ENCODE measurements at places on chromosomes 1 and 21.
A peak's percentile ranks its signal among the peaks of the same experiment; 100 is the strongest.

- DNase-seq, result no peak
Observed at GRCh38 chr1:51328926-51329325, 1.4 kb downstream of the TTC39A start.

- DNase-seq, result no peak
Observed at GRCh38 chr1:104163912-104164476, 414.3 kb downstream of the AMY1C start.

DNA sequence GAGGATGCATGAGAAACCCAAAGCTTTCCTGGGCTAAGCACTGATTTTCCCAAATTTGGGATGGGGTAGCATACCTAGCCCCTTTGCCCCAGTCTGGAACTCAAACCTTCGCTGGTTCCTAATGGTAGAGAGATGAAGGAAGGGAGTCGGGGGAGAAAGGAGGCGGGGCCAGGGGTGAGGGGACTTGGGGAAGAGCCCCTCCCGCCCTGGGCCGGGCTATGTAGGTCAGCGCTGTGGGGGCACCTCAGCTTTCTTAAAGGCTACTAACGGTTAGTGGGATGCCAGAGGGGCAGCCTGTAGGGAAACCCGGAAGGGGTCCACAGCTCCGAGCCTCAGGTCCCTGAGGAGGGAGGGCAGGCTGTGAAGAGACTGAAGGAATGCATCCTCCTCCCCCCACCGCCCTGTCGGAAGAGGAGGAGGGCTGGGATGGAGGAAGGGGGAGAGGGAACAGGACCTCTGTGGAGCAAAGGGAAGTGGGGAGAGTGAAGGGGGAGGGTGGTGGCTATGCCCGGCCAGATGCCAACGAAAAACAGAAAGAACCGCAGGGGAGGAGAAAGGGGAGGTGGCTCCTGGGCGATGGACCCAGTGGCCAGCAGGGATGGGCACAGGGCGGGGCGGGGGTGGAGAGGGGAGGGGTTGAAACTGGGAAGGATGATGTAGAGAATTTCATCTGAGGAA, 1.3 kb downstream of the CADM3 start:
- no peak for DNase-seq

DNA sequence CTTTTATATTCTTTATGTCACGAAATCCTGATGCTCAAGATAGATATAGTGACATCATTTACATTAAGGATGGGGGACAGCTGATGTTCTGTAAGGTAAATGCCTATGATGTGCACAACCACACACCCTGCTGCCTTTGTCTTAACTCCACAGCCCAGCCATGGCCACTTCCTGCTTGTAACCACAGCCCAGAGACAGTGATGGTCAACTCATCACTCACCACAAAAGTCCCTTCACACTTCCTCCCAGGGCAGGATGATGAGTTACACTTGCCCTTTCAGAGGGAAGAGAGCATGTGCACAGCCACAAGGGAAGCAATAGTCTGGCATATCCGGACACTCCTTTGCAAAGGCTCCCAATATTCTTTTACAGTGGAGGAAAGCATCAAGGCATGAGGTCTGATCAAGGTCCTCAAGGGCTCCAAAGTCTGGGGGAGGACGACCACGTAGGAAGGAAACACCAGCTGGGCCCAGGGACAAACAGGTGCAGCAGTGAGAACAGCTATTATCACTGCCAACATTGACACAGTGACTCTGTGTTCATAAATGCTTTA, 53.8 kb downstream of the PLPP3 start:
- peak; percentile 91 for DNase-seq

- peak; percentile 64 for DNase-seq
Observed at GRCh38 chr21:32411350-32412161, 950 bp upstream of the EVA1C start.

- peak; percentile 93 for DNase-seq
Observed at GRCh38 chr1:14742181-14742980, 143.9 kb downstream of the KAZN start.

GRCh38 chr1:15088281-15088971, 65.1 kb upstream of the TMEM51 start:
- no peak for DNase-seq

- peak; percentile 85 for DNase-seq
Observed at GRCh38 chr21:39348355-39349210, at the start of gene HMGN1. TSS of gene HMGN1 (minus strand) at chr21:39349088. CDS start at chr21:39348917, 171 bp downstream.

DNA sequence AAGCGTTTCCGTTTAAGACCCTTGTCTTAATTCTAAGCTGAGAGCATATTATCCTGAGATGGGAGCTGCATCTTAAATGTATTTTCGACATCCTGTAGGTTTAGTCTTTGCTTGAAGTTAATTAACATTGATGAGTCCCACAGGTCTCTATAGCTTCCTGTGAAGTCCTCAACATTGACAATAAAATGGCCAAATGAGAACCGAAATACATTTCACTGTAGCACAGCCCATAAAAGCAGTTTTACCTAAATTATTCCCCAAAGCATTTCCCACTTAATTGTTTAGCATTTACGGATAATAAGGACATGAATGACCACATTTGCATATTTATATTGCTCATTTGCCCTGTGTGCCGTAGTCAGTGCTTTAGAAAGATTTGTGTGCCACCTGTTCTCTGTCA, 116.4 kb downstream of the CRB1 start:
- DNase-seq, result no peak

- peak; percentile 72 for DNase-seq
Observed at GRCh38 chr21:43865540-43866259, 677 bp downstream of the AGPAT3 start.

DNA sequence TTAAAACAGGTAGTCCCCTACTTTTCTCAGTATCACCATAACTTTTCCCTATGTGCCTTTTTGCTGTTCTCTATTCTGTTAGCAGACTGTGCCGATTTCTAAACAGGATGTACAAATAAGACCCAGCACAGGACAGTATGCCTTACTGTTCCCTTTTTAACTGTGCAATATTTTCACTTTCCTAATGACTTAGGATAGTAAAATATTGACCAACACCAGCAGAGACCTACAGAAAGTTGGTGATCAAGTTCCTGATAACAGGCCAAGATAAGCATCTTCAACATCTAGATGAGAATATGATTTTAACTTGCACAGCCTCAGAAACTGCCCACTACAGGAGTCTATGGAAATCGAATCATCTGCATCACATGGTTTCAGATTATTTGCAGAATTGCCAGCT, 42.0 kb downstream of the ADSS2 start:
- DNase-seq, result peak; percentile 79

- DNase-seq, result no peak
Observed at GRCh38 chr1:62185677-62186076, 9.0 kb upstream of the L1TD1 start.

DNA sequence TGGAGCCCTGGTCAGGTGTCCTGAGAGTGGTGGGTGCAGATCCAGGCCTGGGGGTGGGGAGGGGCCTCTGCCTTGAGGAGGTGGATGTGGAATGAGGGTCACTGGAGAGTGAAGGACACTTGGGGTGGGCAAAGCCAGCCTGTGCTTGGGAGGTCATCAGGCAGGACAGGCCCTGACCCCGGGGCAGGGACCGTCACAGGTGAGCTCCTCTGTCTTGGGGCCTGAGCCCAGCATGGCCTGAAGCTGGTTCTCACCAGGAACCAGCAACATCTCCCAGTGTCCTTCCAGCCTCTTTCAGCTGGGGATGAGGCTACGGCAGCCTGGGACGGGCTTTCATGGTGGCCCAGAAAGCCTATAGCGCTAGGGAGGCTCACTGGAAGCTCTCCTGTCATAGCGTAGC, 831 bp upstream of the KRTAP10-2 start:
- DNase-seq, result no peak

DNA sequence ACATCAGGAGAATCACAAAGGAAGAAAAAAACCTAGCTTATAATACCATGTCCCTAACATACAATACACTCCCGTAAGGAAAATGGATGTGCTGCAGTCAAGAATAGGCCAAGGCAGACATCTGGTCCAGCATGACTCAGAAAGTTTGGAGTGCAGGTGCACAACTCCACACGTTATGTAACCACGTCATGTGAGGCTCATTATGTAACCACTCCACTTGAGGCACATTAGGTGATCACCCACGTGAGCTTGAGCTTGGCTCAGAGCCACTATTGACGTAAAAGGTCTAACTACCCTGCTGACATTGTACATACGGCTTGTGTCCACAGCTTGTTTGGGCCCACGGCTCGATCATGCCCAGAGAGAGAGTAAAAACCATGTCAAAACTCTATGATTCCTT, 99.8 kb upstream of the C1orf21 start:
- DNase-seq, result no peak

- no peak for DNase-seq
Observed at GRCh38 chr1:204188959-204189639, 7.2 kb downstream of the KISS1 start.

DNA sequence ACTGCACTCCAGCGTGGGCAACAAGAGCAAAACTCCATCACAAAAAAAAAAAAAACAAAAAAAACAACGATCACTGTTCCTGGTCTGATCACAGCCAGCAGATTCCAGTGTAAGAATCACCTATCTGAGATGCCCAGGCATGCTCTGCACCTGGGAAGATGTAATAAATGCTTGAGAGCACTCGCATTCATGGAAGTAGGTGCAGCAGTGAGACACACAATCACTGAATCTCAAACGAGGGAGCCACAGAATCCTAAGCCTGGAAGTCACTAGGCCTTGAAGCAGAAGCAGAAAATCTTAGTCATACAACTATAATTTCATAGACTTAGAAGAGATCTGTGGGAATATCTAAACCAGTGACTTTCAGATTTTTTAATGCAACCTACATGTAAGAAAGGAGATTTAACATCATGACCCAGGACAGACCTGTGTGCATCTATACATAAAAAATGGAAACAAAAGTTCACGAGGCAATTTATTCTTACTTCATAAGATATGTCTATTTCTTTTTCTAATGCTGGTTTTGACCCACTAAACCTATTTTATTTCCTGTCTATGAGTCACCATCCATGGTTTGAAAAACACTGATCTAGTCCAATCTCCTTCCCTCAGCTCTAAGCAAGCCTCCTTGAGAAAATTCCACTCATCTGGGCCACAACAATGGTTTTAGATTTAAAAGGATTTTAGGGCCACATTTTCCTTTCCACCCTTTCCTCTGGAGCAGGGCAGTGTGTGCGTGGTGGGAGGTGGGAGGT, 30.4 kb downstream of the RIMS3 start:
- DNase-seq, result no peak

DNA sequence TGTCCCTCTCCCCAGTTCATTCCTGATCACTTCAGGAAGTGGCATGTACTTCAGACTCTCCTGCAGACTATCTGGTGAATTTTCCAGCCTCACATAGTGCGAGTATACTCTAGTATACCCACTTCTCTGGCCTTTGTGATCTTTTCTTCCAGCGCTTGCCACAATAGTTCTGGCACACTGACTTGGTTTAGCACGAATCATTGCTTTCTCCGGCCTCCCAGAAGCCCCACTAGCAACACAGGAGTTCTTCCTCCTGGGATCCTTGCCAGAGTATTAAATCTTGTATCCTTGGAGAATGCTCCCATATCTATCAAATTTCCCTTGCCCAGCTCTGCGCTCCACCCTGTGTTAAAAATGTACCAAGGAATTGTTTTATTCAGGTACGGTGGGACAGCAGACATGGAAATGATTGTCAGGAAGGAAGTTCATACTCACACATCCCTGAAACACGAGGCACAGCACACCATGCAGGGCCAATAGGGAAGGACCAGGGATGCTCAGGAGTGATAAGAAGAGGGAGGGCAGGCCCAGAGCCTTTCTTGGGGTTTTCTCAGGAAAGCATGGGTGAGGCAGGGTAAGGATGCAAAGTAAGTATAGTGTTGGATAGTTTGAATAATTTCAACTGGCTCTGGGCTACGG, 136.7 kb downstream of the ADSS2 start:
- no peak for DNase-seq

- DNase-seq, result peak; percentile 72
Observed at GRCh38 chr1:206514813-206515387, 7.6 kb downstream of the RASSF5 start.

- DNase-seq, result peak; percentile 49
Observed at GRCh38 chr1:1157914-1158710, 15.6 kb upstream of the TTLL10 start.

DNA sequence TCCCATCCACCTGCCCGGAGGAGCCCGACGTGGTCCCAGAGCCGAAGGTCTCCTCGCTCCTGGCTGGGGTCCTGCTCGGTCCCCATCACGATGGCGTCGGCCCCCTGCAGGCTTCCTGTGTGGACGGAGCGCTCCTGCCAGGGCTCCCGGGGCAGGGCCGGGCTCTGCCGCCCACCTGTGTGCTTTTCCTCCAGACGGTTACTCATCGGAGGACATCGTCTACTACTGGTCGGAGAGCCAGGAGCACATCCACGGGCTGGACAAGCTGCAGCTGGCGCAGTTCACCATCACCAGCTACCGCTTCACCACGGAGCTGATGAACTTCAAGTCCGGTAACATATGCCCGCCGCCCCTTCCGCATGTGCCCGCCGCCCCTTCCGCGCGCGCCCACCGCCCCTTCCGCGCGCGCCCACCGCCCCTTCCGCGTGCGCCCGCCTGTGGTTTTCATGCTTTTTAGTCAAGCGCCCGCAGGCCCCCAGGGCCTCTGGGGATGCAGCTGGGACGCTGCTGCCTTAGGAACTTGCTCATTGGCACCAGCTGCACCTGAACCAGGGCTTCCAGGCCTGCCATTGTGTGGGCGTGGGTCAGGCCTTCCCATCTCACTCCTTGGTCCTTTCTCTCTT, 8.9 kb downstream of the GABRD start:
- DNase-seq, result no peak

- no peak for DNase-seq
Observed at GRCh38 chr1:61444288-61444687, 280.7 kb downstream of the TM2D1 start.

DNA sequence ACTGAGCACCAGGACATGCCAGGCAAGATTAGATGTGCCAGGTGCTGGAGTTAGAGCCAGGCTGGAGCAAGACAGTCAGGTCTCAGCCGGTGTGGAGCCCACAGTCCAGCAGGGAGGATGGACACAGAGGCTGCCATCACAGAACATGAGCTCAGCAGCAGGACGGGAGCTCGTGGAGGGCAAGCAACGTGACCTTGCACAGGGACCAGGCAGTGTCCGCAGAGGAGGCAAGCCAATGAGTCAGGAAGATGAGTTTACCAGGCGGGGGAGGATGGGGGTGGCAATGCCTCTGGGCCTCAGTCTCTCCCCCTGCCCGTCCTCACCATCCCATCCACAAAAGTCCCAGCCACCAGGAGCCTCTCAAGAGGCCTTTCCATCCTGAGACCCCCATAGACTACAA, 20.7 kb upstream of the ZC3H12A start:
- DNase-seq, result no peak

Data from suppressor macrophage treated with lipopolysaccharide for 4 hours (primary cell).